ENCODE measurements at places on chromosomes 3 and 15.

DNA sequence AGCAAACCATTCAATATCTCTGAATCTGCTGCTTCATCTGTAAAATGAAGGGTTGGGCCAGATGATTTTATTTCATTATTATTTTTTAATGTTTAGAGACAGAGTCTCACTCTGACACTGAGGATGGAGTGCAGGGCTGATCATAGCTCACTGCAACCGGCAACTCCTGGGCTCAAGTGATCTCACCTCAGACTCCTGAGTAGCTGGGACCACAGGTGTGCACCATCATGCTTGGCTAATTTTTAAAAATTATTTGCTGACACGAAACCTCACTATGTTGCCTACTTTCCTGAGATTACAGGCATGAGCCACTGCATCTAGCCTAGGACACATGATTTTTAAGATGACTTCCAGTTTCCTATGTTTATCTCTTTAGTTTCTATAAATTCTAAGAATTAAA is 105.8 kb downstream of the P3H2 start:
- DNase-seq = no peak

GRCh38 chr15:47727676-47728075 is 10.4 kb downstream of the SEMA6D start:
- no peak for DNase-seq

GRCh38 chr3:124619887-124620599 is 110.2 kb upstream of the UMPS start:
- DNase-seq = no peak

- no peak for DNase-seq
Observed at GRCh38 chr15:20645956-20646355, 104.4 kb upstream of the GOLGA6L6 start.

DNA sequence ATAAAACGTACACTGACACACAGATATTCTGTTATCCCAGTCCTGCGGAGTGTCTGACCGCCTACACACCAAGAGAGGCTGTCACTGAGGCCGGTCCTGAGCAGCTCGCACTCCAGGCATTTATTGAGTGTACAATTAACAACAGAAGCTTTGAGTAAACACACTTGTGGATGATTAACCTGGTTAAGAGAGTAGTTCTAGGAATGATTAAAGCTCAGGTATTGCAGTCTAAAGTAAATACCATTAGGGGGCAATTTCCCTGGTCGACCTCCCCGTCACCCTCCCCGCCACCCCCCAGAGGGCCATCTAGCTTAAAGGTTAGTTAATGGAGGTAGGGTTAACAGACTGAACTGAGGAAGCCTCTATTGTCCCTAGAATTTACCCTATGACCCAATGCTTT is 1278.5 kb downstream of the NSUN3 start:
- no peak for DNase-seq
